Midbrain (tissue), 1 donor: ENCODE measurements at places on chromosomes 7 and 10.
A peak's percentile ranks its signal among the peaks of the same experiment; 100 is the strongest.

GRCh38 chr7:130669085-130669700 is 645 bp upstream of the COPG2 start:
- peak; percentile 20 for DNase-seq

GRCh38 chr7:139602143-139602722 is 78.7 kb downstream of the CLEC2L start:
- peak; percentile 61 for DNase-seq

GRCh38 chr7:2641406-2642393 is 9.9 kb downstream of the TTYH3 start:
- peak; percentile 80 for DNase-seq

GRCh38 chr7:63054191-63054661 is 944.4 kb upstream of the ZNF722 start:
- no peak for DNase-seq

DNA sequence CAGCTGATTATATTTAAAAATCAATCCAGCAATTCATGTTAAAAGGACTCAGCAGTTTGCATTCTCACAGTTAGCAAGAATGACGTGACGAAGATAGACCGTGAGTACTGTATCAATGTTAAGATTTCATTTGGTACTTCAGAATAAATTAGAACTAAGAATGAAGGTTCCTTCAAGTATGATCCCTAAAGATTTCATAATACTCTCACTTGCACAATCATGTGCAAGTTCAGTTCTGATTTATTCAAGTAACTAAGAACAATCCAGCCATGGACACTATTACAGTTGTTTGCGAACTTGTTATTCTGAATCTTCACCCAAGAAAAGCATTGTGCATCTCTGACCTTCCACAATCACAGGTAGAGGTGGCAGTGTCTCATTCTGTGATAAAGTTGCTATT is 7.7 kb downstream of the RHEB start:
- DNase-seq, result no peak

DNA sequence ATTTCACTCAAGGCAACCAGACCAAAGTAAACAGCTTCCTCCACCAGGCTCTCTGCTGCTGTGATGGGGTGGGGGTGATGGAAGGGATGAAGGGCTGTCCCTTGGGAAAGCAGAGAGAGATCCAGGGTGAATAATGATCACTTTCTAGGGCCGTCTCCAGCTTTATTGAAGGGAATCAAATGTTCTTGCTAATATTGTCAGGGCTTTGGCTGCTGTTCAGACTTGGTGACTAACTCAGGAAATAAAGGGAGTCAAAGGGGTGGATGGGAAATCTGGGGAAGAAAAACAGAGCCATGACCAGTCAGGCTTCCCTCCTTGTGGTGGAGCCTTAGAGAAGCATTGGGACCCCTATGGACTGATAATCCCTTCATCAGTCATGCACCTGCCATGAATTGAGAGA is 196.2 kb upstream of the AGK start:
- peak; percentile 41 for DNase-seq

DNA sequence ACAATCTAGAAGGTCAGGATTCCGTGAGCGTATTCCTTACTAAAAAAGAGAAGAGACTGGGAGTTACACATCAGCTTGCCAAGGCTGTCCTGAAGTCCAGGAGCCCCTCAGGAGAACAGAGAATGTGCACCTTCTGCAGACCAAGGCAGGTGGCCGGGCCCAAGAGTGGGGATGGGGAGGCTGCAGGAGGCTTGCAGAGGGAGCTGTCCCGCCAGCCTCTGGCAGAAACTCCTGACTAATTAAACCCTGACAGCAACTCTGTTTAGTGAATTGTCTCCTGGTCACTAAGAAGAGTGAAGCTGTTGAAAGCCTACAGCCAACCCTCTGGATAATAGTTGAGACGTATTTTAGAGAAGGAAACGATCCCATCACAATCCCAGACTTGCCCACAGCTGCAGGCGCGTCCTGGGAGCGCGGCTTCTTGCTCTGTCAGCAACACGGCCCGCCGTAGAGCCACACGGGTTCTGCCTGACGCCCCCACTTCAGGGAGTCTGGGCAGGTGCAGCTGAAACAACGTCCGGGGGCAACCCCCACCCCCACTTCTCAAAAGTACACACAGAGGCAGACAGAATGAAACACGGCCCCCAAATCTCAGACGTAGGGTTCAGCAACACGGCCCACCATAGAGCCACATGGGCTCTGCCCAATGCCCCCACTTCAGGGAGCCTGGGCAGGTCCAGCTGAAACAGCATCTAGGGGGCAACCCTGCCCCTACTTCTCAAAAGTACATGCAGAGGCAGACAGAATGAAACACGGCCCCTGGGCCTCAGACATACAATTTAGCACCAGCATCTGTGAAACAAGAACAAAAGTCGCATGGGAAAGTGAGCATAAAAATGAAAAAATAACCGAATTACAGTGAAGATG is 45.2 kb downstream of the DIP2C start:
- no peak for DNase-seq

DNA sequence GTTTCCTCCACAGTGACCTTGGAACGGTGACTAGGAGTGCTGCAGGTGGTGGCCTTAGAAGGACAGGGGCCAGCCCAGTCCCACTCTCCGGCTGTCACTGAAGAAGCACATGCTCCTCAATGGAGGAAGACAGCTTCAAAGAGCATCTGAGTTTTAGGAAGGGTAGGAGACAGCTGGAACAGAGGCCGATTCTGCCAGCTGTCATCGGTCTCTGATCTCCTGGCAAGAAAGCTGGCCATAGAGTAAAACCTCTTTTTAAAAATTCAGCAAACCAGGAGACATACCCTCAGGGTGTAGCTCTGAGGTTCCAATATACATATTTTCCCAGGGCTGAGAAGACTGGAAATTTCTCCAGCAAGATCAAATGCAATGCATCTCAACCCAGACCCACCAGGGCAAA is 55.9 kb downstream of the KCNMA1 start:
- DNase-seq, result no peak

DNA sequence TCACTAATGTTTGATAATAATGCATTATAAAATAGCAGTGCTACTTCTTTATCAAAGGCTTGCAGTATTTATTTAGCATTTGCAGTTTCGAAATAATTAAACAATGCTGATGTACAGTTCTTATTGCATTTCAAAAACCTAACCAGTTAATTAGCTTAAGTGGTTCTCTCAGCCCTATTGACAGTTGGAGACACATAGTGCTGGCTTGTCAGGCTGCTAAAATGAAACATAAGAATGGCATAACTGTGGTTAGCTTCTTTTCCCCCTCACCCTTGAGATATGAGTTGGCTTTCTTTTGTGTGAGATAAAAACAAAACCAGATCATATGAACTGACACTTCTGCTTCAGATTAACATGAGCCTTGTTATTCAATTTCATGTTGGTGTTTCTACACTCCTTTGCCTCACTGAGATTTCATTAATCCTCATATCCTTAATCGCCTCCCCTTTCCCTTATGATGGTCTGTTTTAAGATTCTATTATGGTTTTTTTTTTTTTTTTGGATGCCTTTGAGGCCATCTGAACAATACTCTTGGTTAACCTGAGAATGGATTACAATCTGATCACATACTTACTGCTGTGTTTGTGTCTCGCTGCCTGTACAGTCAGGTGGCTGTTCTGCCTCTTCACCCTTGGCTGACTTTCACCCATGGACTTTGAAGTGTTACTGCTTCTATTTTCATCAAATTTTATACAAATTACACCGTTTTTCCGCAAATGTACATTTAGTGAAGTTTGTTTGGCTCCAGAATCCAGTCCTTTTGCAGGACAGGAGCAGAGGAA is 108.0 kb downstream of the SDK1 start:
- DNase-seq, result no peak

GRCh38 chr10:30509508-30509907 is 75.5 kb downstream of the MAP3K8 start:
- no peak for DNase-seq

DNA sequence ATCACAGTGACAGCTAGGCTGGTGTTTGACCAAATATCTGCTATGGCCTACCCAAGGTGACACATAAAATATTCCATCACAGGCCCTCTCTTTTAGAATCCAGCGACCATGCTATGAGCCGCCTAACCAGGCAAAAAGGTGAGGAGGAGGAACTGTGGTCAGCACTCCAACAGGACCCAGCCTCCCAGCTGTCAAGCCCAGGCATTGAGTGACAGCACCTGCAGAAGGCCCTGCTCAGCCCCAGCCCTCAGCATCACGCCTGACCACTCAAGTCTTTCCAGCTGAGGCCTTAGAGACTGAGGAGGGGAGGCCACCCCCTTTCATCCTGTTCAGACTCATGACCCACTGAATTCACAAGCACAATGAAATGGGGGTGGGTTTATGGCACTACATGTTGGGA is 43.0 kb downstream of the CXCL12 start:
- no peak for DNase-seq

DNA sequence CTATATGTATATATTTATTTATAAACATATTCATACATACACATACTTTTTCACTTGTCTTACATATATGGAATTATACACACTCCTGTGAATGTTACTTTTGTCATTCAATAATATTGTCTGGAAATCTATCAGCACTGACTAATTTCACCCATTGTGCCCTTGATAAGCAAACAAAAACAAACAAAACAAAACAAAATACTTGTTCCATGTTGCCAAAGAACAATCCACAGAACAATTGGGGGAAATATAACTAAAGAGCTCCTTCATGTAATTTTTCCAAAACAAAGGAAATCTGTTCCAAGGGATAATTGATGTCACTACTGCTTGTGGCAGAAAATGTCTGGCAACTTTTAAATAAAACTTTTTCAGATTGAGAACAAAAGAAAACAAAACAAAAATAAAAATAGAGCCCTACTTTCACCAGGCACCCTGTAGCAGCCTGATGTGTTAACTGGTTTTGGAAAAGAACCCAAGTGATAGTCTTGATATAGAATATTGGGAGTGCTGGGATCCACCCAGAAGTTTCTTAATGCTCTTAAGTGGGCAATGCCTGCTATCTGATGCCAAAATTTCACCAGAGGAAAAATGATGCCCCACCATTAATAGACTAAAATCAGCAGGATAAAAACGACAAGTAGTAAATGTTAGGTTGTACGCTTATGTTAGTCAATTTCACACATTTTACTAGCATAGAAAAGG is 34.0 kb upstream of the CCDC7 start:
- no peak for DNase-seq

DNA sequence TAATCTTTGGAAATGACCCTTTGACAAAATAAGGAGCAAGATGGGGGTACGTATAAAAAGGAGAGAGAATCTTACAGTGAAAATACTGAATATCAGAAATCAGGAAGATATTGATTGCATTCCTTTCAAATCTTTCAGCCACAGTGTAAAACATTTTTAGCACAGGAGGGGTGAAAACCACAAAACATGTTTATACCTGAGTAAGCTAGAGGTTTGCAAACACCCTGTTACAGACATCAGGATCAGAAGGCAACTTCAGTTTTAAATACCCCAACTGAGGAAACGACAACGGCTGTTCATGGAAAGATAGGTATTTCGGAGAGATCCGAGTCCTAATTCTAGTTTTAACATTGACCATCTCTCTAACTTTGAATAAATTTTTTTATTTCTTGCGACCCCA is 69.1 kb upstream of the ITGB1 start:
- no peak for DNase-seq

DNA sequence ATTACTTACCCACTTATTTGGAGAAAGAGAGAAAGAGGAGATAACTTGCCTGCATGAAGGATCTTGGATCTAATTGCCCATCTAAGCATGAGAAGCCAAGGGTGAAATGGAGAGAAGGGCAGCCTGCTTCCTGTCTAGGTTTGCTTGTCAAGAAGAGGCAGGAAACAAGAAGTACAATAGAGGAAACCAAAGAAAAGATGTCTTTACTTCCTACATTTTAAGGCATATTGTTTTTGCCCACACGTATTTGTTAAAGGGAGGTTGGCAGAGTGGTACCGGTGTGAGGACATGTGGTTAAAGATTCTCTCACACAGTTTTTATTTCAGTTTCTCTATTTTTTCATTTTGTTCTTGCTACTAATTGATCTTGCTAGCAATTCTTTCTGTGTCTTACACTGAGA is 6.0 kb upstream of the TAS2R38 start:
- no peak for DNase-seq

- no peak for DNase-seq
These were observed 24.4 kb downstream of the CPED1 start for GRCh38 chr7:121012919-121013318.

- DNase-seq, result no peak
These were observed 21.8 kb downstream of the IFT22 start for GRCh38 chr7:101299511-101300464.

DNA sequence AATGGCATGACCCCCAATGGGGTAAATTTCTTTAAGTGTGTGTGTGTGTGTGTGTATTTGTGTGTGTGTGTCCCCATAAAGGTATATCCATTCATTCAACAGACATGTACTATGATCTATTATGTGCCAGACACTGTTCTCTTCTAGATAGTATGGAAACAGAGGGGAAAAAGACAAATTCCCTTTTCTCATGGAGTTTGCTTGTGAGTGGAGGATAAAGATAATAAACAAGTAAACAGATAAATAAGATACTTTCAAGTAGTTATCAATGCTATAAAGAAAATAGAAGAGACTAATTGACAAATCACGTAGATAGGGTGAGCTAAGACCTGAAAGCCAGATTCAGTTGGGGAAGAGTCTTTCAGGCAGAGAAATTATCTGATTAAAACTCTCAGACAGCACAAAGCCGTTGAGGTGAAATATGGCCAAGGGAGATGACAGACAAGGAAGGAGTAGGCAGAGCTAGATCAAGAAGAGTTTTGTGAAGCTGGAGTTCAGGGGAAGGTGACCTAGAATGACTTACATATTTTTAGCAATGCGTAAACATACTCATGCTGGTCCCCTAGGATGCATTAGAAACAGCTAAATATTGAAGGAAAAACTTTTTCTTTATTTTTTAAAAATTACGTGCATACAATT is 45.2 kb upstream of the DMTF1 start:
- DNase-seq, result no peak

DNA sequence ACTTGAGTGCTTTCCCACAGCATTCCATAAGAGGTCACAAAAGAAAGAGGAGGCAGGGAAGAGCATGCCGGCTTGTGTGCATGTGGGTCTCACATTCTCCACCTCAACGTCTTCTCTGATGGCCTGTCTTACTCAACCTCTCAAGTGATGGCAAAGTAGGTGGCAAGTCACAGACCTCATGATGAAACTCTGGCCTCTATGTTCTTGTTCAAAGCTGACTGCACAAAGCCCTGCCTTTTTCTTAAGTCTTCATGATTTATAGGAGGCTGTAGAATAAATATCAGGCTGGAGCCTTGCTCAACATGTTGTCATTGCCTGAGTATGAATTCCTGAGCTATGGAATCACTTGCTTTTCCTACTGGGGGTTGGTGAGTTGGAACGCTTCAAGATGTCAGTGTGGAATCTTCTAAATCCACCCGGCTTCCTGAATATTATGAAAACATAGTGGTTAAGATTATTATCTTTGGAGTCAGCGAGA is 213.6 kb upstream of the INHBA start:
- DNase-seq, result no peak
